Caco-2 (cell line): ENCODE measurements at places on chromosomes 16 and 17. TPM values are rescaled to one million over a fixed set of nuclear protein-coding genes. Genes with fewer than 3 reads are reported as not detected.

NPIPA2 gene
- 2.2 and 4.1 TPM in 2 replicates for total RNA-seq

MILR1 gene
- not detected in 2 replicates for total RNA-seq

RSPRY1 gene
- 56.7 and 57.7 TPM in 2 replicates for total RNA-seq

DNA sequence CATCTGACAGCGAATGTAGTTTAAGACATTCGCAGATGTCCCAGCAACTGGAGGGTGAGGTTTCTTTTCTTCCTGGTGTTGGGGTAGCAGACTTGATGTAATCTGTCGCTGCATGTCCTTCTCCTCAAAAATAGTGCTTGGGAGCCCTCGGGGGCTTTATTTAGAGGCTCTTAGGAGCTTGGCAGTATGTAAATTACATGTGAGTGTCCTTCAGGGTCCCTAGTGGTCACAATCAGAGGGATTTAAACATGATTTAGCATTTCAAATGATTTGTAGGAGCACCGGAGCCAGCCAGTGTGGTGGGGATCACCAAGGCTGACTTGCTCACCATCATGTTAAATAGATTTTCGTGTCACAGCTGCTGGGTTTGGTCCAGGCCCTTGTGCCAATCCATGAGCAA, 8.8 kb upstream of the SALL1 start:
- H3K27ac ChIP-seq: no peak overlapping the region
- no peaks in the 10 kb centered on the region for H3K27me3 ChIP-seq
- H3K4me1 ChIP-seq: peaks cover 8% of the 10 kb centered on the region; the same call in 1 of the 2 replicates
- no peak overlapping the region for H3K4me3 ChIP-seq
- DNase-seq: no peak
- H3K36me3 ChIP-seq: no peaks in the 10 kb centered on the region

GRCh38 chr16:10879681-10880589, 2.9 kb downstream of the CIITA start:
- no peak overlapping the region for H3K27ac ChIP-seq
- no peaks in the 10 kb centered on the region for H3K27me3 ChIP-seq
- H3K36me3 ChIP-seq: no peaks in the 10 kb centered on the region
- H3K4me3 ChIP-seq: no peak overlapping the region

- peak overlapping the region; percentile 54 for H3K4me3 ChIP-seq
- no peak for DNase-seq
- no peaks in the 10 kb centered on the region for H3K27me3 ChIP-seq
- peaks cover 10% of the 10 kb centered on the region for H3K4me1 ChIP-seq
- H3K27ac ChIP-seq: no peak overlapping the region
These were observed 623 bp downstream of the TTLL6 start for GRCh38 chr17:48816438-48816773.

- DNase-seq: peak; percentile 26
- H3K27me3 ChIP-seq: no peaks in the 10 kb centered on the region
- no peak overlapping the region for H3K27ac ChIP-seq
- H3K4me1 ChIP-seq: 0 out of 2 replicates have a peak, but pooled peaks cover 8% of the 10 kb centered on the region
- no peaks in the 10 kb centered on the region for H3K36me3 ChIP-seq
These were observed 13.5 kb upstream of the LYRM9 start for GRCh38 chr17:27906623-27907022.

DNA sequence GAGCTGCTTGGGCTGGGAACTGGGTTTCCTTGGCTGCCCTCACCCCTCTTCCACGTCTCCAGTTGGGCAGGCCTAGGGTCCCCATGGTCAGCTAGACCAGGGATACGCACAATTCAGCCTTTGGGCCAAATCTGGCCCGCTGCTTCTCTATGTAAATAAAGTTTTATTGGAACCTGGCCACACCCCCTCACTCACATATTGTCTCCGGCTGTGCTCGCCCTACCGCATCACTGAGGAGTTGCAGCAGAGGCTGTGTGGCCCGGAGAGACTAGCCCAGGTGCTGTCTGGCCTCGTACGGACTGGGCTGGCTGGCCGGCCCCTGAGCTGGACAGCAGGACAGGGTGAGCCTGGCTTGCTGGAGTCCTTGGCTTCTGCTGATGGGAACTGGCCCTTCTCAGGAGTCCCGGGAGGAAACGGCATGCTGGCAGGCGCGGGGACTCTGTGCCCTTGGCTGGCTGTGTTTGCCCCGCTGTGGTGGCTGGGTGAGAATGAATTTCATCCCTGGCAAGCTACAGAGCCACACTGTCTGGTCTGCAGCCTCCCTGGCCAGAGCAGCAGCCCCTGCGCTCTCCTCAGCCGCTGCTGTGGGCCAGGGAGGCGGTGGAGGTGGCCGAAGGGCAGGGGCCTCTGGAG, 82.0 kb downstream of the ENGASE start:
- peaks cover 6% of the 10 kb centered on the region for H3K27me3 ChIP-seq
- DNase-seq: peak; percentile 53
- H3K4me1 ChIP-seq: no peaks in the 10 kb centered on the region
- H3K27ac ChIP-seq: no peak overlapping the region
